SK-N-MC (cell line): ENCODE measurements at places on chromosomes 5 and 9.

DNA sequence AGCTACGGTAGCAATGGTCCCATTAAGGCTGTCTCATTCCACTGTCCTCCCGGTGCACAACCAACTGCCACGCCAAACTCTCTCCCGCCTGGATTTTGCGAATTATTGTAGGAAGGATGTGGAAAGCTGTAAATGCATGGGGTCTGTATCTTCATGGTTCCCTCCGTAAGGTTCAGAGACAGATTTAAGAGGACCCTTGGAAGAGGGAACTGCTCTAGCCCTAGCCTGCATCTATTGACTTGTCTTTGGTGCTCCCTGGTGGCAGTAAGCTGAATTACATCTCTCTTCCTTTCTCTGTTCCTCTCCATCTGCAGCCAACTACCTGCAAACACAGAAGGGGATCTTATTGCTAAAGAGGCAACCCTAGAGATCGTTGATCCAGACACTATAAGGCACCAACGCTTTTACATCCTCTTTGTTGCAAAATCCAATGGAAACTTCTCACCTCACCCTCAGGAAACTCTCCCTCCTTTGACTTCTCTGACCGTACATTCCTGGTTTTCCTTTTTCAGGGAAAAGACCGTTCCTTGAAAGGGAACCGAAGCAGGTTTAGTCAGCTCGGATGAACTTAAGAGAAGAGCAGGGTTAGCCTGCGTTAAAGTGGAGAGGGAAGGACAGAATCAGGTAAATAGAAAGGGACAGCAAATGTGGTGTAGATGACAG is 11.9 kb downstream of the CAPSL start:
- peak; percentile 30 for DNase-seq

- DNase-seq = no peak
These were observed 551.3 kb downstream of the TLE1 start for GRCh38 chr9:81137976-81138568.

GRCh38 chr5:10355071-10355889 is 1.8 kb downstream of the MARCHF6 start:
- DNase-seq = no peak

DNA sequence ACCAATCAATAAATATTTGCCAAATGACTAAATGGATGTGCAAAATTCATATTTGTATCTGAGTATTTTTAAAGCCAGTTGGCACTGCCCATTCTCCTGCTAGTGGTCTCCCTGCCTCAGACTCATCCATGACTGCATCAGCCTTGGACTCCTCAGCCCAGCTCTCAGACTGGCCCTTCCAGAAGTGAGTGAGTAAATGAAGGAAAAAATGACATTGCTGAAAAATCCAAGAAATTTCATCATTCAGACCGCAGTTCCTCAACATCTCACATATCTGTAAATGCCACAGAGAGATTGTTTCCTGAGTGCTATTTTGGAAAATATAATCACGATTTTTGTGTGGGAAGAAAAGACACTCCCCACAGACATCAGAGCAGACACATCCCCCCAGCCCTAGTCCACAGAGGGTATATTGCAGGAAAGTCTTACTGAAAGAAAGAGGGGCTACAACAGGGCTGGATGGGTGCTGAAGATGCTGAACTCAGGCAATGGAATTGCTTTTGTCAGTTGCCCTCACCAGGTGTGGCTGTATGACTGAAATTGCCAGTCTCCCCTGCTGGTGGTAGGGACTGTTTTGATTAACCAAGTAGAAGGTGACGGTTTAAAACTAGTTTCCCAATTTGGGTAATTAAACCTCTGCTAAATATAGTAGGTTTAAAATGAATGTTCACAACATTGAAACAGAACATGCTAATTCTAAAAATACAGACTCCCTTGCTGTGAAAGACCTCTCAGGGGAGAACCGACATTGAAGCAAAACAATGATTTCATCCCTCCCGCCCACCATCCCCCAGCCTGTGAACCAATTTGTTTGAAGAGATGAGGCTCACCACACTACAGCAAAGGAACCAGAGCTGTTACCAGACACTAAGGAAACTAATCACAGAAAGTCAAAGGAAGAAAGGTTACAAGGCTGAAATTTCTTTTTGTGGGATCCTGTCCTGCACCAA is 158.8 kb downstream of the DEPDC1B start:
- DNase-seq = no peak

DNA sequence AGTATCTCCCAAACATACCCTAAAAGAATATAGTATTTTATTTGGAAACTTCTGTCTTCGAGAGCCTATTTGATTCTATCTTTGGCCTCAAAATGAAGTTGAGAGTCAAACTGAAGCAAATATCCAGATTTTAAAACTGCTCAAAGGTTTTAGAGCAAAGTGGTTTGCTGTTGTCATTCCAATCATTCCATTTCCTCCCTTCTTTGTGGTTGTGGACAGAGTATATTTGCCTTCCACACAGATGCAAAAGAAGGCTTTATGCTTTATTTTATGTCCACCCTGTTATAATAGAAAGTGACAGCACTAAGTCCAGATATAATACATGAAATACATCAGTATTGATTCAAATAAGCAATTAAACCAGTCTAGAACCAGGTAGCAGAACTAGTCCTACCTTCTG is 12.4 kb downstream of the GZMK start:
- DNase-seq = no peak

- no peak for DNase-seq
These were observed 149.7 kb downstream of the ESM1 start for GRCh38 chr5:54835647-54836046.

GRCh38 chr5:172266676-172267092 is 16.9 kb downstream of the UBTD2 start:
- DNase-seq = no peak

DNA sequence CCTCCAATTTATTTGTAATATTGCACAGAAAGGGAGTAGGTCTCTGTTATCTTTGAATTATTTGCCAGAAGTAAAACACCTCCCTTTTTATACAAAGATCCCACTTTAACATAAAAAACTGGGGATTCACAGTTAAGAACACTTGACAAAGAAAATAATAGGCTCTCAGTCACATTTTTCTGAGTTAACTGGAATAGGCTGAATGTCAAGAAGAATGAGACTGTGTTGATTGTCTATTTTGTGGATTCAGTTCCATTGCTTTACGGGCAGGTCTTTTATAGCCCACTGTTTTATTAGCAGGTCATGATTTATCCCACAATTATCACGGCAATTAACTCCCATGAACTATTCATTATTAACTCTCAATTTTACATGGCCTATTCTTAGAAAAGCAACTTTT is 427.4 kb downstream of the CTNND2 start:
- no peak for DNase-seq

- DNase-seq = no peak
These were observed 66.5 kb downstream of the GALNT12 start for GRCh38 chr9:98873951-98874371.

GRCh38 chr9:134163371-134164196 is 780 bp downstream of the RNU6ATAC start:
- no peak for DNase-seq

DNA sequence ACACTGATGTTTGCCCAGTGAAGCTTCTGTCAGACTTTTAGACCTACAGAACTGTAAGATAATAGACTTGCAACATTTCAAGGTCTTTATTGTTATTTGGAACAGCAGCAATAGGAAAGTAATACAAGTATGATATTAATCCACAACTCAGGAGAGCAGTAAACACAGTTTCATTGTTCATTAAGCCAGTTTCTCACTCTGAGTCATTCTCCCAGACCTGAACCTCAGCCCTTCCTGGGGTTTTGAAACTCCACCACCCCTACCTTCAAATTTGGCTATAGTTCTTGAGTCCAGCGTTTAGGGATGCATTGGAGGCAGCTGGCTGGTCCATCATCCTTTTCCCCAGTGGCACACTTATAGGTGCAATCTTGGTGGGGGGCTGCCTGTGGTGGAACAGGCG is 203.2 kb downstream of the RAB3C start:
- DNase-seq = no peak

DNA sequence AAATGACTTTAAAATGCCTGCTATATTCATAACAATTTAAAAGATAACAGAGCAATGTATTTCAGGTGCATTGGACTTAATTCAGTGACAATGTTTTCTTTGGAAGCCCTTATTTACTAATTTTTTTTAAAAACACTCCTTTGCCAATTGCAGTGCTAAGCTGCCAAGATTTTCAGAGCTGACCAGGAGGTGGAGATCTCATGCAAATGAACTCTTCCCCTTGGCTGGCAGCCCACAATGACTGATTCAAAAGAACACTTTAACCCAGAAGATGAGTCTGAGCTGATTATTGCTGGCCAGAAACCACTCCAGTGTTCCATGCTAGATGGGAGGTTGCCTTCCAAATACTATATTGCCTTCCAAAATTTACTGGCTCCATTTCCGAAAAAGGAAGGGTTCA is 128.3 kb upstream of the CCNH start:
- no peak for DNase-seq

DNA sequence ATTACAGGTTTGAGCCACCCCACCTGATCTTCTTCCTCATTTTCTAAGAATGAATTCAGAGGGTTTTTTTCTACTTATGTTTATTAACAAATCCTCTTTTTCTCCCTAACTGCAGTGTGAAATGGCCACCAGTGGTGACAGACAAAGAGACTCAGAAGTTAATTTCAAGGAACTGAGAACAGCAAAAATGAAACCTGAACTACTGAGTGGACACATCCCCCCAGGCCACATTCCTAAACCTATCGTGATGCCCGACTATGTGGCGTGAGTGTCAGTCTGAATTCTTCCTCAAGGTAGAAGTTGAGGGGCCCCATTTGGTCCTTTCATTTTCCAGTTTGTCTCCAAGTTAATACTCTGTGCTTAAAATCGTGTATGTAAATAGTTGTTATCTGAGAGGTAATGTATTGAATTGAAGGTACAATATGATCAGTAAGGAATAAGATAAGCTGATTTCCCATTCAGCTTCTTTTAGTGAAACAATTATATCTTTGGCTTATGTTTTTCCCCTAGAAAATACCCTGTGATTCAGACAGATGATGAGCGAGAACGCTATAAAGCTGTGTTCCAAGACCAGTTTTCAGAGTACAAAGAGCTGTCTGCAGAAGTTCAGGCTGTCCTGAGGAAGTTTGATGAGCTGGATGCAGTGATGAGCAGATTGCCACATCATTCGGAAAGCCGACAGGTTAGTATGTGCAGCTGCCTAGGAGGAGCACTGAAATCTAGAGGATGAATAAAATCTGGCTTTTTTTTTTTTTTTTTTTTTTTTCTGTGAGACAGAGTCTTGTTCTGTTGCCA is 17.7 kb downstream of the MARVELD2 start:
- DNase-seq = no peak

DNA sequence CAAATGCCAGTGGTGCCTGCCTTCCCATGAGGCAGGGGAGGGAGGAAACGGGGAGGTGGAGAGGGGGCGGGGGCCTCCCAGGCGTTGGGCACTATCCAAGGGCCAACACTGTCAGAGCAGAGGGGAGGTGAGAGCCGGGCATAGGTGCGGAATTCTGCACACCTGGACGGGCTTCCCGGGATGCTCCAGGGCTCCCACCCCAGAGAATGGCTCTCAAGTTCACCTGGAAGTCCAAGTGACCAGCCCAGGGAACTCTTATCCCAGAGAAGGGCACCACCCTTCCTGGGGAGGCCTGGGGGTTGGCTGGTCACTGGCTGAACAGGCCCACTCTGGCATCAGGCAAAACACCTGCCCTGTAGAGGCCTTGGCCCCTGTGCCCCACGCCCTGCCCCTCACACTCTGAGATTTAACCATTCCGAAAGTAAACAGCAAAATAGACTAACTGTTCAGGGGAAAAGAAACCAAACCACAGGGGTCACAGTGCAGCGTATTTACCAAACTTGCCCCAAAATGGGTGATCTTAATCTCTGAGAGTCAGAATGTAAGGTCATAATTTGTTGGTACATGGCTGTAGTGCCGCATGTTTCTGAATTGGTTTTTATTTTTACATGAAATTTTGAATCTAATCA is 2.7 kb downstream of the CSF2 start:
- DNase-seq = no peak

DNA sequence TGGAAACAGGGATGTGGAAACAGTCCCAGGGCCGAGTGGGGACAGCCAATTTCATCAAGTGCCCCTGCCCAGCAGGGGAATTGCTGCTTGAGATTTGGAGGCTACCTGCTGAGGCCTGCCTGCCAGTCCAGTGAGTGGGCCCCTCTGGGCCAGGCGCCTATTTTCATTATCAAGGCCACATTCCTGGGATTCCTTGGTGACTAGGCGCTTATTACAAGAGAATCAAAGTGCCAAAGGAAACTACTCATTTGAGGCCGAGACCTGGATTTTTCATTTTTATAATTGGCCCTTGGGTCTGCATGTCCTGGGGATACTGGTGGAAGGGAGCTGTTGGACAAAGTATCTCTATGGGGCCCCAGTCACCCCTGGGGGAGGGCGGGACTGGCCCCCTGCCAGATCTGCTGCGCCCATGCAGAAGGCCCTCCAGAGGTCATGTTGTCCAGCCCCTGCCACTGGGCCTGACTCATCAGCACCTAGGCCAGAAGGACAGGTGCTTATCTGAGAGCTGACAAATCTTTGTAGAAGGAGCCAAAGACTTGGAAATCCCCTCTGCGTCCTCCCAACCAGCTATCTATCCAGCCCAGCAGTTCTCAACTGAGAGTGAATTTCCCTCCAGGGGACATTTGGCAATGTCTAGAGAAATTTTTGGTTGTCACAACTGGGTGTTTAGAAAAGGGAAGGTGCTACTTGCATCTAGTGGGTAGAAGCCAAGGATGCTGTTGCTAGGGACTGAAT is 45.6 kb downstream of the FOXI1 start:
- DNase-seq = no peak

DNA sequence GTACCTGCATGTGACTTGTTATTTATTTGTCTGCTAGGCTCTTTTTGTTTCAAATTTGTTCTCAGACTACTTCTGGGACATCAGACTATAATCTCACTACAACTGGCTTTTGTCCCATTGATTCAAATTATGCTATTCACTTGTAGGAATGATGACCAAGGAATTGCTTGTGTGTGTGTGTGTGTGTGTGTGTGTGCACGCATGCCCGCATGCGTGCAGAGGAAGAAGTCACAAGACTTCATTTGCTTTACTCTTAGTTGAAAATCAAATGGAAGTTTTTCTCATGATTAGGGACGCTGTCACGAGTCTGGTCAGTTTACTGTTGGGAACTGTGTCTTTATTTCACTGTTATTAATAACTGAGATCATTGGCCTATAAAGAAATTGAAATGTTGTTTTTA is 268.7 kb downstream of the RAB3C start:
- no peak for DNase-seq

DNA sequence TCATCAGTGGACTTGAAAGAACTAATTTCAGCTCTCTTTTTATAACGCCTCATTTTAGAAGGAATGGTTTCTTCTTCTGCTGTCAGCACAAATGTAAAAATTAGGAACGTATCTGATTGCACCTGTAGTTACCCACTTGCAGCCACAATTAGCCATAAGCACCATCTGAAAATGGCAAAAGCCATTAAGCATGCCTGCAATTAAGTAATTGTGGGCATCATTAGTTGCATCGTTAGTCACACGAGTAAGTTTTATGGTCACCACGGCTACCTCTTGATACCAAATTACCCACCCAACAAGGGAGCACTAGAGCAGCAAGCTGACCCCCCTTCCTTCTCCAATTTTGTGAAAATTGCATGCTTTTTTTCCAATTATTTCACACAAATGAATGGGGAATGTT is 25.8 kb upstream of the SLC44A1 start:
- no peak for DNase-seq

GRCh38 chr5:77855369-77855768 is 79.2 kb upstream of the TBCA start:
- no peak for DNase-seq
